Choroid plexus epithelial cell (primary cell): ENCODE measurements at places on chromosomes 5 and 9.
A peak's percentile ranks its signal among the peaks of the same experiment; 100 is the strongest.

- DNase-seq: peak; percentile 46
Observed at GRCh38 chr5:120479066-120479465, 15.0 kb downstream of the PRR16 start.

GRCh38 chr5:38433160-38433861 is 123.1 kb downstream of the LIFR start:
- peak; percentile 97 for DNase-seq

- DNase-seq: no peak
Observed at GRCh38 chr5:31332160-31332559, 138.7 kb downstream of the CDH6 start.

DNA sequence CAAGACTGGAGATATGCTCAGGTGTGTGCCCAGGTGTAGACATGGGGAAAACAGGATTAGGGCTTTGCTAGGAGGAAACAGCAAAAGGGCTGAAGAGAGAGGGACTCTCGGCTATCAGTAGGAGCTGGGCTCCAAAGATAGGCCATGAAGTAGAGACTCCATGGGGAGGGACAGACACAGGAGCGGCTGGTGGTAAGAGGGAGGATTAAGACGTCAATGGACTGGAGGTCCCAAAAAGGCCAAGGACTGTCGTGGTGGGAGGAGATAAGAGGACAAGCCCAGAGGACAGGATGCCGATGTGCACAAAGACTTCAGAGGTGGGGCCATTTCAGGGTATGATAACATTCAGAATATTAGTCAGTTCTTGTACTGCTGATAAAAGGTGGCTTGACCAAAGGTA is 93.1 kb downstream of the SAXO1 start:
- no peak for DNase-seq

DNA sequence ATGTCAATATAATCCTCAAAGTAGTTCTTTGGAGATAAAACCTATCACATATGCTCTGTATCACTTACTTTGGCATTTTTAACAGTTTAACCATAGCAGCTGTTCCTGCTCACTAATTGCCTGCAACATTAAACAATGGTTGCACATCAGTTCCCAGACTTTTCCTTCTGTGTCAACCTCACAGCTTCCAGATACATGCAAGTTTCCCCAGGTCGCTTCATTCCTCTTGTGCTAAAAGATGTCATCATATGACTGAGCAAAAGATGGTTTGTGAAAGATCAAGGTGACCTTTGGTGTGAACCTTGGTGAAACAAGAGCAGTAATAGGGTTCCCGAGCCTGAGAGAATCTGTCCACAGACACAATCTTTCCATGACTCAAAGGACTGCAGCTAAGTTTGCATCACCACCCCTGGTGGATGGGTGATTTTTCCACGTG is 500.4 kb upstream of the PAPPA start:
- peak; percentile 95 for DNase-seq

DNA sequence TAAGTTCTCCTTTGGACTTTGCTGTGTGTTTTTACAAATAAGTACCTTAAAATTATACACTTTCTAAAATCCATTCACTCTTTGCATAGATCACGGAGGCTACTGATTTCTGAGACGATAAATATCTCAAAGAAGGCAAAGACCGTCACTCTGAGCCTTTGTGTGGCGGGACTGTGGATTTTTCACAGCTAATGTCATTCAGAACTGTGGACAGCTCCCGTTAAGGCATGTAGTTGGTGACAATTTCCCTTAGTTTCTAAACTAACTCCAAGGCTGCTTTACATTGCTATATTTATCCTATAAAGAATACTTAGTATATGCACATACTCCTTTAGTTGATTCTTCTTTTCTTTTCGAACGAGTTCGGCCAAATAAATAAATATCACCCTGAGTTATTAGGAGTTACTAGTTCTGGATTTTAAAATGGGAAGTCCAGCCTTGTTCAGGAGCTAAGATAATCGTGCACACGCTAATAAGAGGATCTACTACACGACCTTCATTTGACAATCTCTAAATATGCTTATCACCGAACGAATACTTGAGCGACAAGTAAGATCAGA is 1.8 kb downstream of the HCN1 start:
- DNase-seq: no peak

DNA sequence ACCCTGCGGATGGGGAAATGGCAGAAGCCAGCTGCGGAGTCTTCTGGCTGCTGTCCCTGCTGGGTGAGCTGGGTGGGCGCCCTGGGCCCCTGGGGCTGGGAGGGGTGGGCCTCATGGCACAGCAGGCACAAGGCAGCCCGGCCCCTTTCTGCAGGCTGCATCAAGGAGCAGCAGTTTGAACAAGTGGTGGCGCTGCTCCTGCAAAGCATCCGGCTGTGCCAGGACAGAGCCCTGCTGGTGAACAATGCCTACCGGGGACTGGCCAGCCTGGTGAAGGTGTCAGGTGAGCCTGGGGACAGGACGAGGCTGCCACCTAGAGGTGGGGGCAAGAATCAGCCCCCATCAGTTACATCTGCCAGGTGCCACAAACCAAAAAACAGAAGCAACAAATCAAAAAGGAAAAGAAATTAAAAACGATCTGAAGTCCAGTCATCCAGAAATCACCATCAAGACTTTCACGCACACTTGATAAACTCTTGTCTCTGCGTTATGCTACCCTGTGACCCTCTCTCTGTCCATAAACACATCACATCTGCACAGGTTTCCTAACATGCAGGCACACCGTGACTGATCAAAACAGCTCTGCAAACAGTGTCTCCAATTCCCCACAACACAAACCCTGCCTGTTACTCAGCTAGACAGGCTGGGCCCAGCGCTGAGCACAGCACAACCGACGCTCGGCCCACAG is 13.9 kb downstream of the REXO4 start:
- DNase-seq: peak; percentile 41

DNA sequence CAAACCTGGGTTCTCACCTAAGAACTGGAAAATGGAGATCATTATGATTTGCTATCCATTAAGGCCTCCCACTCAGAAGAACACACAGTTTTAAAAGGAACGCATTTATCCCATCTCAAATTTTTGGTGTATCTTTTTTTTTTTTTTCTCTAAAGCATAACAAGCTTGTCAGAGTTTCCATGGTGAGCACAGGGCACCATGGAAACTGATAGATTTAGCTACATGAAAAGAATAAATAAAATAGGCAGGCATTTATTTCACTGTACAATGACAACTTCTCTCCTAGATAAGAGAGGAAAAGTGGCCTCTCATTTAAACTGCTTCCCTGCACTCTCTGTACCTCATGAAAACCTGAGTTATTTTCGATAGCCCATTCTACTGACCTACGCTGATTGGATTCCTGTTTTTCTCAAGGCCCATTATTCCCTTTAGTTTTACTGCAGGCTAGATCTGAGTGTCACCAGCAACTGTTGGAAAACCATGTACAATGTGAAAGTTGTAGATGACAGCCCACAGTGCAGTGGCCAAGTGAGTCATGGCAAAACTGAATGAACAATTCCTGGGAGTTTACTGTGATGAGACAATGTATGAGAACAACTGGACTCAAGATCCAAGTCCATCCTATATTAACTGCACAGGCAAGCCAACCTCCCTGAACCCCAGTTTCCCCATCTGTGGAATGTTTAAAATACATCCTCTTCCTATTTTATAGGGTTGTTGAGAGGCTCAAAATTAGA is 4.3 kb upstream of the GDA start:
- no peak for DNase-seq

DNA sequence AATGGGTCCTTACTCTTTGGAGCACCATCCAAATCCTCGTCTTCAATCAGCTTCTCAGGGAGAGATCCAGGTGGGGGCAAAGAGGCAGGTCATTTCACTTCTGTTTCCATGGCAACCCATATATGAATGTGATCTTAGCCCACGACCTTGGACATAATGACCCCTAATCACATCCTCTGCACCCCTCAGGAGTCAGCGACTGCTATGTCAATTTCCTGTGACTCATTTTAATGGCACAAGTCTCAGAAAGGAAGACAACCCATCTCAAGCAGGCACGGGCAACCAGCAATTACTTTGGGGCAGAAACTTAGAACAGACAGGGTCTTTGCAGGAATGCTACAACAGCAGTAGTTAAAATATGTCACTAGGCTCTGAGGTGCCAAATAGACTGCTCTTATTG is 591.2 kb downstream of the TLR4 start:
- no peak for DNase-seq

DNA sequence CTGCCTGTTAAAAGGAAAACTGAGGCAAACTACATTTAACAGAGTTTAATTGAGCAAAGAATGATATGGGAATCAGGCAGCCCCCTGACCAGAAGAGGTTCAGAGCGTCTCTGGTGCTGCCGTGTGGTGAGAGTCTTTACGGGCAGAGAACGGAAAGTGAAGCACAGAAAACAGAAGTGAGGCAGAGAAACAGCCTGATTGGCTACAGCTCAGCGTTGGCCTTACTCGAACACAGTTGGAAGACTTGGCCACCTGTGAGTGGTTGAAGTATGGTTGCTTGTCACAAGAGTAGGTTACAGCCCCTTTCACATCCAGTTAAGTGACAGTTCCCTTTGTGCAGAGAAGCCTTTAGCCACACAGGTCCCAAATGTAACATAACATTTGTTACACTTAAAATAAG is 16.9 kb upstream of the FBP1 start:
- peak; percentile 46 for DNase-seq

- no peak for DNase-seq
Observed at GRCh38 chr5:128706269-128706668, 168.2 kb upstream of the FBN2 start.

DNA sequence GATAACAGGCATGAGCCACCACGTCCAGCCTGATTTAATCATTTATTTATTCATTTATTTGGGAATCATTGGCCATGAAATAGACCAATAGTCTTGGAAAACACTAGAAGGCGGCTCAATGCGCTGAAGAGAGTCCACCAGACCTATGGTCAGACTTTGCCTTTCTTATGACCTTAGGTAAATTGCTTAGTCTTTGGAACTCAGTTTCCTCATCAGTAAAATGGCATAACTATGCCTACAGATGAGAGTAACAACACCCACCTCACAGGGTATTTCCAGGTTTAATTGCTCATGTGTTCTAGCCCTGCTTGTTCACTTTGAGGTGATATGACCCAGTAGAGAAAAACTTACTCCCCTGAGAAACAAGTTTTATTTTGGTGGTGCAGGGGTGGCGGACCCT is 38.2 kb upstream of the CPEB4 start:
- DNase-seq: no peak

DNA sequence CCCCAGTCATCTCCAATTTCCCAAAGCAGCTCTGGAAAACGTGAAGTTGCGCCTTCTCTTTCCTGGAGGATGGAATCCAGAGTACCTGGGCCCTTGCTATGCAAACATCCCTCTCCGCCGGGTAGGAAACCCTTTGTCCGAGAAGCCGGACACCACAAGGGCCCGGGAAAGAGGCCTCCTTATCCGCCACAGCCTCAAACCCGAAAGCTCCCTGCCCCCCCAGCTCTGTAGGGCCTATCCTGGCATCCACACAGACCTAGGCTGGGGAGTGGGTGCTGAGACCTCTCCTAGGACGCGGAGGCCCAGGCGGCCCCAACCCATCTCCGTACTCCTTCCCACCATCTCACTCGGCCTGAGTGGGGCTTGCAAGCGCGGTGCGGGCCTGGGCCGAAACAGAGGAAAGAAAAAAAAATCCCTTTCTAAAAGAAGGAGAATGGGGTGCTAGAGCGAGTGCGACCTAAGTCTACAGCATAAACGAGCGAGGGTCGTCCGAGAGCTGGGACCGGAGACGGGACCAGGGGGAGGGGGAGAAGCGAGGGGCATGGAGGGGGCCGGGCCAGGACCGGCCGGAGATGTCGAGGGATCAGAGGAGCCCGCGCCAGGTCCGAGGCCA is 624 bp downstream of the FBXW11 start:
- DNase-seq: no peak

DNA sequence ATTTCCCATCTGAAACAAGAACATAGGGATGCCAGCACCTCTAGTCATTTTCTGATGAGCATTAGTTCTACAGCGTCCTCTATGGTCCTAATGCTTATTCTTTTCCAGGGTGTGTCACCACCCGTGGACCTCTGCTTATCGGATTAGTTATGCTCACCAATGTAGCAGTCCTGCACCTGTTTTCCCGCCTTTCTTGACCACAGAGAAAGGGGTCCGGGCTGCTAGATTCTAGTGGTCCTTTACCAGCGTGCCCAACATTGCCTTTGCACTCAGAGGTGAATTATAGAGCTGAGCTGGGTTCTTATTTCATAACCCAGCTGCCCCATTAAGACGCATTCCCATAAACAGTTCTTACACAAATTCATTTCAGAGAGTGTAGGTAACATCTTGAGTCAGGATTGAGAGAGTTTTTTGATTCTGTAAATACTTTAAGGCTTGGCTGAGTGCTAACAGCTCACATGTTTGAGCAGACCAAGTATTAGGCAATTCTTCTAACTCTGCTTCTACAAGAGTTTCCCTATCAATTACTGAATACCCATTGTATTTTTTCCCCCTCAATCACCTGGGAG is 2205.1 kb upstream of the C9orf72 start:
- no peak for DNase-seq

GRCh38 chr5:97728920-97729319 is 545.9 kb upstream of the RIOK2 start:
- no peak for DNase-seq

- DNase-seq: no peak
Observed at GRCh38 chr5:146884066-146884626, 5.6 kb upstream of the PPP2R2B start.
